Fibroblast of mammary gland (primary cell): ENCODE measurements at places on chromosomes 1 and 21.
A peak's percentile ranks its signal among the peaks of the same experiment; 100 is the strongest.

DNA sequence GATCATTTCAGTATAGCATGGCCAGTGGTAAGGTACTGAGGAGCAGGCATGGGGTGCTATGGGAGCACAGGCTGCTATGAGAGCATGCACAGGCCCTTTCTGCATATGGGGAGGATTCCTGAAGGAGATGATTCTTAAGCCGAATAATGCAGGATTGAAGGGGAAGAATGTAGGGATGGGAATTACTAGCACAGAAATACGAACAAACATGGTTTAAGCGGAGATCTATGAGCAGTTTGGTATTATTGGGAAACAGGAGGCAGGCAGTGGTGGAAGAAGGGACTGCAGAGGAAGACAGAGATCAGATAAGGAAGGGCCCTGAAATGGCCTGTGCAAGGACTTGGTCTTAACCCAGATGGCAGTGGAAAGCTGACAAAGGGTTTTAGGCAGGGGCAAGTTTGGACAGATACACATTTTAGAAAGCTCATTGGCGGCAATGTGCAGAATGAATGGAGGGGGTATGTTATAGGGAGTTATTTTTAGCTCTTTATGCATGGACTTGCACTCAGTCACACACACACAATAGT lies 1.7 kb downstream of the OSCP1 start:
- no peak for DNase-seq

DNA sequence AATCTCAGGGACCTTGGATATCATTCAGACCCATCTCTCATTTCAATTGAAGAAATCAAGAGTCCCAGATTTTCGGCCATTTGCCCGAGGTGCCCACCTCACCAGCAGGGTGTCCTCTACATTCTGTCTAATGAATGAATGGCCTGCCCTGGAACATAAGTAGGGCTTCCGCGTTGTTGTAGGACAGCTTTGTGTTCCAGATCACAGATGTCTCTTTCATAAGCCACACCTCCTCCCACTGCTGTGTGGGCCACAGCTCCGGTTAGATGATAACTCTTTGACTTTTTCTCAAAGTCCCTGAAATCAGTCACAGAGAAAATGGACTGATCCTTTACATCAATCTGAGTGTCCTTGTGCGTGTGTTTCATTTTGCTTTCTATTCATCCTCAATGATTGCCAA lies 144.4 kb downstream of the RGS7 start:
- DNase-seq = no peak

- DNase-seq = no peak
Measured at GRCh38 chr1:193462629-193463320, 276.4 kb upstream of the B3GALT2 start.

GRCh38 chr21:14358775-14359174 lies 24.2 kb downstream of the HSPA13 start:
- peak; percentile 60 for DNase-seq

- DNase-seq = no peak
Measured at GRCh38 chr1:21935393-21935804, 1.7 kb downstream of the HSPG2 start.

DNA sequence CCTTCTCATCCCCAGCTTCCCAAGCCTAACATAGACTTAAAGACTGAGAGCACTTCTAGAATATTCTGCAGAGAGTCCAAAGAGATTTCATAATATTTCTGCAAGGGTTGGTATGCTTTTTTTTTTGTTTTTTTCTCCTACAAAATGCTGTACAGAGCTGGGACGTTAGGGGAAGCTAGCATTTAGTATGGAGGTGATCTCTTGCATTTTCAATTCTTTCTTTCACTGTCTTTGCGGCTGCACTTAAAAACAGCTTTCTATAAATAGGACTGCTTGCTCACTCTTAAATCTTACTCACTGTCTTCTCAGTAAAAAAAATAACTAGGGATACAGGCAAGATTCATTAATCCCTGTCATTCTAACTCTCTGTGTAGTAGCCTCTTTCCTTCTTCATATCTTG lies 7.4 kb downstream of the DSCAM start:
- no peak for DNase-seq

DNA sequence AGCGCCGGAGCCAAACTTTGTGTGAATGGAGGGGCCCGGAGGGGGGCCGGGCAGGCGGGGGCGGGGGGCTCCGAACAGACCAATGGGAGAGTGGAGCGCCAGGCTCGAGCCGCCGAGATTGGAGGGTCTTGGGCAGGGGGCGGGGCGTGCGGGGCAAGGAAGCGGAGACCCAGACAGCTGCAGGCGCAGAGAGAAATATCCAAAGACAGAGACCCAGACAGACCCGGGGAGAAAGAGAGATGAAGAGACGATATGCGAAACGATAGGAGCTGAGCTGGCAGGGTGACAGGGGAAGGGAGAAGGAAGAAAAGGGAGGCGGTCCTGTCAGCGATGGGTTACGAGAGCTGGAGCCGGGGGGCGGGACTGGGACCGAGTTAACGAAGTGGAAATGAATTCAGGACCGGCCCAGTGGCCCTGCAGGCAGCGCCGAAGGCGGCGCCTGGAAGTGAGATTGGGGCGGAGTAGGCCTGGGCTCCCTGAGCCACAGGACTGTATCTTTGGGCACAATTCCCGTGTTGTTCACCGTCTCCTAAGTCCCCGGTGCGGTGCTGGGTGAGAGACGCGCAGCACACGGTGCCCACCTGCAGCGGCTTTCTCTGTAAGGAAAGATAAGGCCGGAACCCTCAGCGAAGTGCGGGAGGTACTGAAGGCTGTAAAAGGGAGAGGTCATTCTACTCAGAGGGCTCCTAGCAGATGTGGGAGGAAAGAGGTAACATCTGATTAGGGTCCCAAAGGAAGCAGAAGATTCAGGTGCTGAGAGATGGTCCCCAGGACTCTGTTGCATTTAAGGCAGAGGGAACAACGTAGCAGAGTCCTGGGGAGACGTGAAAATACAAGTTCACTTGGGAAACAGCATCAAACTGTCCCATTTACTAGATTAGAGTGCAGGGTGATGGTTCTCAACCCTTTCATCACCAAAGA lies 543 bp upstream of the KCNJ10 start:
- DNase-seq = peak; percentile 36

DNA sequence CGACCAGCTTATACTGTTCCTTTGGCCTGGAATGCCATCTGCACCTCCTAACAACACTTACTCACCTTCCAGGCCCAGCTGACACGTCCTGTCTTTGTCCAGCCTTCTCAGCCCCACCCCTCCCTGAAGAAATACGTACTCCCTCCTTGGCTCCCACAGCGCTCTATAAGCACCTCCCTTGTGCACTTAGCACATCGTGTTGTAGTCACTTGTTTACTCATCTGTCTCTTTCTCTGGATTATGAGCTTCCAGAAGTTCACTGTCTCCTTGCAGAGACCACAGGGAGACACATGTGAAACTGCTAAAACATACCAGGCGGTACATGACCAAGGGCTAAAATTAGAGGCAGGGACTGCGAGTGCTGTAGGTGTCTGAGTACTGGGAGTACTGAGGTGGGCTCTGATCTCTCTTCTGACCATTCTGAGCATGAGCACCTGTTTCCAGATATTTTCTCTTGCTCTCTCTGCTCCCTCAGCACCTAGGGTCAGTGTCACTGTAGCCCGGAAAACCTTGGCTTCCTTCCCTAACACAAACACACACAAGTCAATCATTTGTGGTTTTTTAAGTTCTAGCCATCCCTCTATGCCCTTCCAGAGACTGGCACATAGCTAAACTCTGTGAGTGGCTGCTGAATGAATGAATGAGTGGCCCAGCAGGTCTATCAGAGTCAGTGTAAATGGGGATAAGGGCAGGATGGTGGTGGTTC lies 5.1 kb downstream of the DCST1 start:
- DNase-seq = peak; percentile 56

GRCh38 chr1:174812656-174813055 lies 187.1 kb upstream of the CACYBP start:
- DNase-seq = peak; percentile 44

- no peak for DNase-seq
Measured at GRCh38 chr21:45947296-45947695, 34.3 kb upstream of the COL6A1 start.

- DNase-seq = no peak
Measured at GRCh38 chr1:2948751-2949680, 72.3 kb upstream of the ACTRT2 start.

DNA sequence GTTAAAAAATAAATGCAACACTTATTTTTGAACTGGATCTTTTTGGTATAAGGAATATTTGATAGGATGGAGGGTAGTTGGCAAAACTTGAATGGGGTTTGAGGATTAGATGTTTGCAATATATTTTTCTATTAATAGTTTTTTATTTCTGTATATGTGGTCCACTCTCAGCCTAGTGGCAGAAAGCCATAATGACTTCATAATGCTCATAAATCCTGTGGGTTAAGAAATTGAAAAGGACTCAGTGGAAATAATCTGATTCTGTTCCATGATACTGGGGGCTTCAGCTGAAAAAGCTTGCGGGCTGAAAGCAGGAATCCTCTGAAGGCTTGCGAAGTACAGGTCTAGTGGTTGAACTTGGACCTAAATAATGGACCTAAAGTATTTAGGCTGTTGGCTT lies 1028.6 kb upstream of the PRMT6 start:
- DNase-seq = no peak

- DNase-seq = no peak
Measured at GRCh38 chr1:59438058-59438560, 141.2 kb downstream of the FGGY start.

DNA sequence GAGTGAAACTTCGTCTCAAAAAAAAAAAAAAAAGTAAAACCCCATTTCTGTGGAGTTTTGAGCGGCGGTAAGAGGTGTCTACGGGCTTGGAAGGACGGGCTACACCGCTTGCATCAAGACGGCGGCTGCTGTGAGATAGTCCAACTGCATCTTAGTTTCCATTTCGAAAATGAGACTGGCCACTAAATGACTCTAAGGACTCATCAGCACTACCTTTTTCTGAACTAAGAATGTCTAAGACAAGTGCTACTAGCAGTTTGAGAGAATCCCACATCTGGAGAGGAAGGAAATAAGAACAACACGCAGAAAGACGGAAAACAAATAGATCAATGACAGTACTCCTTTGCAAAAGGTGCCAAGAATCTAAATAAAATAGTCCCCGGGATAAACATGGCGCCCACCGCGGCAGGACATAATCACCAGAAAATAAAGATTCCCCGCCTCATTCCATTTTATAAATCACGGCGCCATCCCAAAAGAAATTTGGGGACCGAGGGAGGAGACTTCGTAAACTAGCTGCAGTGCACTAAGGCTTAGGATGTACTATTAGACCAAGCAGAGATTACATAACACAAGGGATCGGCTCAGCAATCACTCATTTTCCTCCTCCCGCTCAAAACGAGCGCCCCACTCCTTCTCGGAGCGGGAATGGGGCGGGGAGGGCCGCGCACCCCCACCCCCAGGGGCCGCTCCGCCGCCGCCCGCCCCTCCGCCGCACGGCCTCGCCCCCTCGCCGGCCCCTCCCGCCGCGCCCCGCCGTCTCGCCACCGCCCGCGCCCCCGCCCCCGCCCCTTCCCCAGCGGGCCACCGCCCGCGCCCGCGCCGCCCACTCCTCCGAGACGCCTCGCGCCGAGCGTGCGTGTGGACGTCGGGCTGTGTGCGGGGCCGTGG lies 1.1 kb downstream of the POGZ start:
- peak; percentile 88 for DNase-seq

GRCh38 chr1:208166340-208167138 lies 77.6 kb downstream of the PLXNA2 start:
- DNase-seq = no peak

- DNase-seq = no peak
Measured at GRCh38 chr1:56780128-56780750, 39.0 kb downstream of the FYB2 start.

GRCh38 chr1:101484689-101485338 lies 248.0 kb downstream of the S1PR1 start:
- DNase-seq = no peak

- DNase-seq = peak; percentile 20
Measured at GRCh38 chr1:178725466-178726086, 532 bp downstream of the RALGPS2 start.

- DNase-seq = no peak
Measured at GRCh38 chr1:178376008-178376407, 120.8 kb downstream of the CLEC20A start.

GRCh38 chr1:5680600-5680999 lies 311.6 kb downstream of the NPHP4 start:
- no peak for DNase-seq

GRCh38 chr1:183554577-183554976 lies 35.7 kb downstream of the NCF2 start:
- no peak for DNase-seq

GRCh38 chr1:33918368-33918767 lies 54.5 kb downstream of the HMGB4 start:
- DNase-seq = peak; percentile 70
